ENCODE measurements at places on chromosomes 6 and 20.

DNA sequence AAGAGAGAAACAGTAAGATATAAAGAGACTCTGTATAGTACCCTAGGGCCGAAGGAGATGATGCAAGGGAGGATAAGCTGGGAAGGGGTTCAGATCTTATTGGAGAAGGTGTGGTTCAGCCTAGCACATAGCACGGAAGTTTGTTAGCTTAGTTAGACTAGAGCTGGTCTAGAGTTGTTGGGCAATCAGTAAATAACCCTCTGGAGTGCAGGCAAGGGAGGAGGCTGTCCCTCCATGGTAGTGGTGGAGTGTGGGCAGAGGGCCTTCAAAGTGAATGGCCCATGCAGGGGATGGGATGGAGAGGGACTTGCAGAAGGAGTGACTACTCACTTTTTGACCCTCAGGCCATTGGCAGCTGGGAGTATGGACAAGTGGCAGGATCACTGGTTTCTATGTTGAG is 20.0 kb downstream of the TULP4 start:
- no peak for DNase-seq

DNA sequence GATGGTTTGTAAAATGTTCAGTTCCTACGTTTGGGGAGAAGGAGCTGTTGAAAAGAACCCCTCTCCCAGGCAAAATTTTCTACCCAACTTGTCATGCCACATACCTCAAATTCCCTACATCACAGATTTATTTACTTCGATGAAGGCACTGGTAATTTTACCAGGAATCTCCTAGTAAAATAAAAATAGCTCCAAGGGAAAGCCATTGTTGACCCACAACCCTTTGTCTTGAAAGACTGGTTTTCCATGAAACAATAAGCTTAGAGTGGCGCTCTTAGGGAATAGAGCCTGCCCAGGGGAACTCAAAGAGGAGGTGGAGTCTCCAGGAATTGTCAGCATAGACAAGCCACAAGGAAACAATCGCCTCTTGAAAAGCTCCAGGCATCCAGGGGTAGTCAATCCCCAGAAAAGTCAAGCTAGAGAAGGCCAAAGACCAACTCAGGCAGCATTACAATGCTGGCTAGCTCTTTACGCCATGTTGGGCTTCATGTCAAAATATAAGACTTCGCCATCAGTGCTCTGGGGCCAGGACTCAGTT is 99.2 kb upstream of the RREB1 start:
- DNase-seq, result no peak

DNA sequence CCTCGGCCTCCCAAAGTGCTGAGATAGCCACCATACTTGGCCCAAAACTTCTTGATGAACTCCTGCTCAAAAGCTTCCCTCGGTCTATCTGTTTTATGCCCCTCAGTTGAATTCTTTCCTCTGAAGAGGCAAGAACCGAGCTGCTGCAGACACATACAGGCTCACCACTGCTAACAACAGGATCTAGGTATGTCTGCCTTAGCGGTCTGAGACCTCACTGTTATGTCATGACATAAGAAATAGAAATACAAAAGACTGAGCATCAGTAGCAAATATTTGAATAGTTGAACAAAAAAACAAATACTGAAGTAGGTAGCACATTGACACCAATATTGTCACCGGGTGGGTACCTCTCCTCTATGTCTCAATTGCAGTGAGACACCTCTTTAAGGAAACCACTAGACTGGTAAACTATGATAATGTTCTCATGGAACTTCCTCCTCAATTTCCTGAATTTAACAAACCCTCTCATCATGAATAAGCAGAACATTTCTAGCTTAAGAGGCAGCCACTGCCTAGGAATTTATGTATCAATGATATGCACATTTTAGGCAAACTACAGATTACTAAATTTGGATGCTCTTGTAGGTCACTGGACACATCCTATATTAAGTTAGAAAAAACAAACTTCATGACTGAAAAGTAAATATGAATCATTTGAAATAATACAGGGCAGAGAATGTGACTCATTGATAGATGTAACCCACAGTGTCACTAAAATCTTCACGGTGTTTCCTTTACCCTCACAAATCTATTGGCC is 9.4 kb upstream of the STXBP5 start:
- DNase-seq, result peak; percentile 21

- DNase-seq, result no peak
These were observed 78.6 kb upstream of the QKI start for GRCh38 chr6:163335671-163336545.

DNA sequence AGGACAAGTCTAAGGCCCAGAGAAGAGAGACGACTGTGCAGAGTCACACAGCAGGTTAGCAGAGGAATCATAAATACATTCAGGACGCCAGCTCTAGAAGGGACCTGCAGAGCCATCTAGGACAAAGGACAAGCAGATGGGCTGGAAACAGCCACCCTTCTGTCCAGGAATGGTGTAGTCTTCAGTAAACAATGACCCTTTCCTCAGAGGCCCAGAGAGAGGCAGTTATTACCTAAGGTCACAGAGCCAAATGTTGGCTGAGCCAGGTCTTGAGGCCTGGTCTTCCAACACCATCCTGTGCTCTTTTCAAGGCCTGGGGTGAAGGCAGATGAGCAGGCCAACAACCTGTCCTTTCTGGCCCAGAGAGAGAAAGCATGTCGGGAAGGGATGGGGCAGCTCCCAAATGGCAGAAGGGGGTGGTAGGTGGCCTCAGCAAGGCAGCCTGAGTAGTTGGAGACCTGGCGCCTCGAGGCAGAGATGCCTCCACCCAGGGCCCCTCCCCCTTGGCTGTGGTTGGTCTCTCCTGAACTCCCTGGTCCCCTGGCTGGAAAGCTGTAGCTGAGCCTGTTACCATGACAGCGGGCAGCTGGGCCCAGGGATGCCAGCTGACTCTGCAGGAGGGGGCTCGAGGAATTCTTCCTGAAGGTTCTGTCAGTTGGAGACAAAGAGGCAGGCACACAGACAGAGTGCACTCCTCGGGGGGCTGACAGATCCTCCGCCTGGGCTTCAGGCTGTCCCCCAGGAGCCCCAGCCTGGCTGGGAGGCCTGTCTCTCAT is 24.8 kb downstream of the EPB41L1 start:
- DNase-seq, result no peak

DNA sequence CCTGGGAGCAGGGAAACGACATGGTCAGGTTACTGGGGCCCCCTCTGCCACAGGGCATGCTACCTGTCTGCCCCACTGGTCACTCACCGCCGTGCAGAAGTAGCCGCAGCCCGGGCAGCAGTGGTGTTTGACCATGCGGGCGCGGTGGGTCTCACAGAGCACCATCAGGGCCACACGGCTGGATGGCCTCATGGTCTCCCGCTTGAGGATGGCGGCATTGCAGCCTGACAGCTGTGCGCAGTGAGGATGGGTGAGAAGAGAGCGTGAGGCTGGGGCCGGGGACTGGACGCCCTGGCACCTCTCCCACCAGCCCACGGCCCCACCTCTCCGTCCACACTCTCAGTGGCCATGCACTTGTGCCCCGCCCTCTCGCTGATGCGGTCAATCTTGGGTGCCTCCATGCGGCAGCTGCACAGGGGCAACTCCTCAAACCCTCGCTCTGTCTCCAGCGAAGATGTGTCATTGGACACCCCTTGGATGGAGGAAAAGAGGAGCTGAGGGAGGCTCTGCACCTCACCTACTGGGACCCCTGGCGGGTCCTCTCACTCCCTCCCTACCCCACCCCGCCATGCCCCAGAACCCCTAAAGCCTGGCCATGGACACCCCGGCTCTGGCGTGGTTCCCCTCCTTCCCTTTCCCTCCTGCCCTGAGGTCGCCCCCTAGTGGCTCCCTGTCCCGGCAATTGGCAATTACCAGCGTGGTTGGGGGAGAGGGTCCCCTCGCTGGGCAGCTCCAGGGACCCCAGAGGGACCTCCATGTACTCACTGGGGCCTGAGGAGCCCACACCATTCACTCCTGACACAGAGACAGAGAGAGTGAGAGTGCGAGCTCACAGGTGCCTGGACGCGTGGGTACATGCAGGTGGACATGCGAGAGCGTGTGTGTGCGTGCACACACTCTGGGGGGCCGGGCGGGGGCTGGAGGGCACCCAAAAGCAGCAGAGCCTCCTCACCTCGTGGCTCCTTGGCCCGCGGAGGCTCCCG is 8.9 kb downstream of the EHMT2 start:
- peak; percentile 65 for DNase-seq

DNA sequence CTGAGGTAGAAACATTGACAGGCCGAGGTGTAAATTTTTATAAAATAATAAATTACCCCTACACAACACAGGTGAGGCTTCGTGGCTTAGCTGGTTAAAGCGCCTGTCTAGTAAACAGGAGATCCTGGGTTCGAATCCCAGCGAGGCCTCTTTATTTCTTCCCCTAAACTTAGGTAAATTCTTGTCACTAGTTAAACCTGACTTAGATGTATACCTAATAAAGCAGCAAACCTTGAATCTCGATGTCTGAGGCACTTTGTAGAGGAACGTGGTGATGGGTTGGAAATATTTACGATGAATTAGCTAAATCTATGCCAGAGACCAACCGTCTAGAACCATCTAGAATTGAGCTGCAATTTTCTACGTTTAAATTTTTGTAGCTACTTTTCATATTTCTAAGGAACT is 185.6 kb downstream of the OR2B2 start:
- DNase-seq, result no peak

GRCh38 chr6:161622779-161623178 is 348.9 kb upstream of the AGPAT4 start:
- no peak for DNase-seq

DNA sequence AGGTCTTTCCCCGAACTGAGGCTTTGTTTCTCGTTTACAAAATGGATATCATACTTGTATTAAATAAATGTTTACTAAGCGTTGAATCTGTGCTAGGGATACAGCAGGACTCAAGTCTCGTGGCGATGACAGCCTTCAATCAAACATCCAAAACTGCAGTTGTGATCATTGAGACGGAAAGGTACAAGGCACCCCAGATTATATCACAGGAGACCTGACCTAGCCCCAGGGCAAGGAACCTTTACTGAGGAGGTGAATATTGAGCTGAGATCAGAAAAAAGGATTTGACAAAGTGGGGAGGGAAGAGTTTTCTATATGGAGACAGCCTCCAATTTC is 476 bp downstream of the AAR2 start:
- DNase-seq, result no peak

DNA sequence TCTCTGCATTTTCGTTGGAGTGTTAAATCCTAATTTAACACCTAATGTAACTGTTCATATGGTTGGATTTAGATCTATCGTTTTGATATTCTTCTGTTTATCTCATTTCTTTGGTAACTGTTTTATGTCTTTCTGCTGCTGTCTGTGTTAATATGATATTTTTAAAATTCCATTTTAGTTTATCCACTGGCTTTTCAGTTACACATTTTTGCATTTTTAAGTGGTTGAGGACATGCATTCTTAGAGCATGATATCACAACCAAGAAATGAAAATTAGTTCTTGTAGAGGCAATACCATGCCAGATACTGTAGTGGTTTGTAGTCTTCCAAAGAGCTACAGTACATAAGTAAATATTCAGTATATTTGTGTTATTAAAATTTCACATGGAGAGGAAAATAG is 58.6 kb downstream of the LIN28B start:
- DNase-seq, result peak; percentile 51

GRCh38 chr6:38195113-38195635 is 375.6 kb downstream of the ZFAND3 start:
- DNase-seq, result no peak

GRCh38 chr20:54346276-54346675 is 129.1 kb upstream of the DOK5 start:
- DNase-seq, result no peak

GRCh38 chr6:57294862-57295445 is 22.5 kb upstream of the PRIM2 start:
- no peak for DNase-seq

DNA sequence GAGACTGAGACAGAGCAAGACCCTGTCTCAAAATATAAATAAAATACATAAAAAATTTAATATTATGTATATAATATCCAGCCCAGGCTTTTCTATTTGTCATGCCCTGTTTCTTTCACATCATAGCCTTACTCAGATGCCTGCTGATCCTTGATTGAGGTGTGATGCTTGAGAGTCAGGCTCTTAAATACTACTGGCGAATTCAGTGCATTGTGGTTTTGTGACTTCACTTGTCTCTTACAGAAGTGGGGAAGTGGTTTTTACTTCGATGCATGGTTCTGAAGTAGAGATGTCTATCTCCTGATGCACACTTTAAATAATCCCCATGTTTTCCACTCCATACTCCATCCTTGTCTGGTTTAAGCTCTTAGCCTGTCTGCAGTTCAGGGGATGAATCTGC is 29.1 kb downstream of the ASXL1 start:
- no peak for DNase-seq

GRCh38 chr20:61120595-61121515 is 131.2 kb upstream of the CDH4 start:
- peak; percentile 29 for DNase-seq

DNA sequence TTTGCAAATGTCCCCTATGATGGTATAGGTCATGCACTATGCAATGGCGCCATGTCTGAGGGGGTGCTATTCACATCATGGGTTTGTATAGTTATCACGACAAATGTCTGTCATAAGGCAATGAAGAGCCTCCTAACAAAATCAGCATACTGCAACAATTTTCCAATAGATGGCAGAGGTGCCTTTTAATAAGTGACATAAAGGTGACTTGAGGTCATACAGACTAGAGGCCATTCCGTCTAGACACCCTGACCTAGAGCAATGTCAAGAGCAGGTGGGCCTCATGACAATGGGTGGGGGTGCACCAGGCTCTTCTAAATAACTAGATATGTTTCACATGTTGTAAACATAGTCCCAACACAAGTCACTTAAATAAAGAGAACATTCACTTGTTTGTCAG is 107.7 kb downstream of the KIF6 start:
- no peak for DNase-seq

GRCh38 chr6:7960141-7960540 is 49.6 kb upstream of the TXNDC5 start:
- no peak for DNase-seq

DNA sequence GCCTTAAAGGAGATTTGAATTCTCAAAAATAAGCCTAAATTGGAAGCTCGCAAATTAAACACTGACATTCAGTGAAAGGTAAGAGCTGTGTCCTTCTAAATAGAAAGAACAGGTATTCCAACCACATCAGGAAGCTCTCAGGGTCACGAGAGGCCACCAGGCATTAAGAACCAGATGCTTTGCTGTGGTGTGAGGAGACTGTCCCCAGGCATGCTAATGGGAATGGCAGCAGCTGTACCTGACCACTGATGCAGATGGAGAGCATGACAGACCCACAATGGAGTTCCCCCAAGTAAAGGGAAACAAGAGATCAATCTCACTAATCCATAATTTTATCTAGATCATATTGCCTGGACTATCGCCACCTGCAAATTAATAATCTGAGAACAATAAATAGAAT is 658.9 kb upstream of the NOX3 start:
- DNase-seq, result no peak

- DNase-seq, result no peak
These were observed 81.1 kb downstream of the STMND1 start for GRCh38 chr6:17182961-17183360.
